ENCODE measurements at places on chromosomes 4 and X. TPM values are rescaled to one million over a fixed set of nuclear protein-coding genes. Genes with fewer than 3 reads are reported as not detected.
A peak's percentile ranks its signal among the peaks of the same experiment; 100 is the strongest.

GRCh38 chr4:1288786-1289185, 905 bp upstream of the MAEA start:
- H3K4me3 ChIP-seq, result peak overlapping the region; percentile 83
- H3K4me1 ChIP-seq, result peaks cover 24% of the 10 kb centered on the region
- DNase-seq, result peak; percentile 73
- H3K27ac ChIP-seq, result no peak overlapping the region

The PGAM4 gene
- not detected for total RNA-seq

DNA sequence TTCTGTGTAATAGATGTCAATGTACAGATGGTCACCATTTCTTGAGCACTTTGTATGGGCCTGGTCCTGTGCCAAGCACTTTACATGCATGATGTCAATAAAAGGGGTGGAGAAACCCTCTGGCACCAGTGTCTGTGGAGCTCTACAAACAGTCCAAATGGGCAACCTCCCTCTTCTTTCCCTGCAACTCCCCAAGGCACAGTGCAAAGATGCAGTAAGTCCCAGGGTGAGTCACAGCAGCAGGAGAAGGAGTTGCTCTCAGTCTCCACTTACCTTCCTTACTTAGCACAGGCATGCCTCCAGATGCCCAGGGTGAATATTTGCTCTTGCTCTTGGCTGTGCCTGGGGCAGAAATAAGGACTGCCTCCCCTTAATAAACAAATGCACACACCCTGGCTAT, 4.3 kb downstream of the OCIAD2 start:
- H3K4me1 ChIP-seq, result peaks cover 47% of the 10 kb centered on the region
- no peaks in the 10 kb centered on the region for H3K27me3 ChIP-seq
- peaks cover 4% of the 10 kb centered on the region for H3K36me3 ChIP-seq

GRCh38 chrX:47751670-47752069, 85.0 kb upstream of the ZNF81 start:
- no peaks in the 10 kb centered on the region for H3K36me3 ChIP-seq
- no peak overlapping the region for H3K4me3 ChIP-seq
- no peak overlapping the region for H3K27ac ChIP-seq
- DNase-seq, result no peak
- H3K27me3 ChIP-seq, result peaks cover 7% of the 10 kb centered on the region

The LNX1 gene
- 9.8 TPM for total RNA-seq

DNA sequence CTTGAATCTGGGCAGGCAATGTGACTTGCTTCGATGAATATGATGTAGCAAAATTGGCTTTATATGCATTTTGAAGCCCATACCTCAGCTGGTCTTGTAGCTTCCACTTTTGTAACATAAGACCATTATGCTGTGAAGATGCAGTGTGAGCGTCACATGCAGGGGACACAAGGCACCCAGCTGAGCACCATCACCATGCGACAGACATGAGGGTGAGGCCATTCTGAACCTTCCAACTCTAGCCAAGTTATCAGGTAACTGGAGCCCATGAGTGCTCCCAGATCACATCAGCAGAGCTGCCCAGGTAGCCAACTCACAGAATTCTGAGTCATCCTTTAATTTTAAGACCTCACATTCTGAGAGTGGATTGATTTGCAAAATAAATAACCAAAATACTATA, 705.9 kb downstream of the FSTL5 start:
- no peaks in the 10 kb centered on the region for H3K4me1 ChIP-seq
- H3K27me3 ChIP-seq, result no peaks in the 10 kb centered on the region
- peak; percentile 4 for DNase-seq
- H3K4me3 ChIP-seq, result no peak overlapping the region
- no peaks in the 10 kb centered on the region for H3K36me3 ChIP-seq
- no peak overlapping the region for H3K27ac ChIP-seq

DNA sequence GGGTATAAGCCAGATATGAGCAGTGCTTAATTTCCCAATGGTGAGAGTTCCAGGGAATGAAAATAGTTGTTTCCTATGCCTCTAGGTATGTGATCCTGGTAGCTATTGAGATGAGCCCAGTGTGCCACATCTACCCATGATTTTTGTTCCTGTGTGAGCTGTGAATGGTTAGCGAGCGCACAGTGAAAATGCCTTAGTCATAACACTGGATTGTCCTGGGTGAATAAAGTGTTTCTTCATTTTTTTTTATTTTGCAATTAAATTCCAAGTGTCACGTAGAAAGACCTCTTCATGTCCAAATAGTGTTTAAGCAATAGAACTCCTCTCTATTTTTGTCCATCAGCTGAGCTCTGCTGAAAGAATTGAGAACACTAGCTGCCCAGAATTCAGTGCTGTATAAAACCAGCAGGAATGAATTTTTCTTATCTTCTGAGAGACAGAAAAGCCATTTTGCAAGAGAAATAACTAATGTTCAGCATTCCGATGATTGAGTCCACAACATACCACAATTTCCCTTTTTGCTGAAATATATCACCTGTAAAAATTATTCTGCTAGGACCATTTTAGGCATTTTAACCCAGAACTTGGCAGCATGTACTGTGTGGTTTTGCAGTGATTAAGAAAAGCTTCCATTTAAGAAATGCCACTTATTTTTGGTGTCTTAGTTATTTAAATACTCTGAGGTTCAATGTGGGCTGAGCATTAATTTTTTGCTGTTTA, 5.6 kb downstream of the MAOA start:
- H3K4me3 ChIP-seq, result no peak overlapping the region
- DNase-seq, result no peak
- H3K27ac ChIP-seq, result no peak overlapping the region
- H3K4me1 ChIP-seq, result no peaks in the 10 kb centered on the region
- H3K36me3 ChIP-seq, result no peaks in the 10 kb centered on the region
- H3K27me3 ChIP-seq, result peaks cover 9% of the 10 kb centered on the region

The CFP gene
- total RNA-seq, result 0.29 TPM

The RIPPLY1 gene
- total RNA-seq, result not detected

The C1QTNF7 gene
- total RNA-seq, result 0.72 TPM

DNA sequence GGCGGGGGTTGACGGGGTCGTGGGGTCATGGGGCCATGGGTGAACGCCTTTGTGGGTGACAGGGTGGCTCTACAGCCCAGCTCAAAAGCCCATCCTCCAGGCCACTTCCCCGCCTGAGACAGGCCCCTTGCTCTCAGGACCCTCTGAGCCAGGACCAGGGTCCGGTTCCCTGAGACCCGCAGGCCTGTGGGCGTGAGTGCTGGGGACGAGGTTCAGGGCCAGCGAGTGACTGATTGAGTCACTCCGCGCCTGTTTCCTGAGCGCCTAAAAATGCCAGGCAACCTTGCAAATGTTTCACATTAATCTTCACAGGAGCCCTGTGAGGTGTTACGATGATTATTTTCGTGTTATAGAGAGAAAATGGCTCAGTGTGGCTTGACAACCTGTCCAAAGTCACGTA, 97.8 kb downstream of the ZNF674 start:
- H3K27me3 ChIP-seq, result no peaks in the 10 kb centered on the region
- peaks cover 15% of the 10 kb centered on the region for H3K36me3 ChIP-seq
- H3K27ac ChIP-seq, result peak overlapping the region; percentile 84
- peak; percentile 42 for DNase-seq

GRCh38 chr4:3223346-3223745, 25.6 kb upstream of the MSANTD1 start:
- no peaks in the 10 kb centered on the region for H3K4me1 ChIP-seq
- peak; percentile 60 for DNase-seq
- H3K4me3 ChIP-seq, result no peak overlapping the region
- no peak overlapping the region for H3K27ac ChIP-seq
- H3K27me3 ChIP-seq, result no peaks in the 10 kb centered on the region

The FAM9B gene
- total RNA-seq, result not detected

DNA sequence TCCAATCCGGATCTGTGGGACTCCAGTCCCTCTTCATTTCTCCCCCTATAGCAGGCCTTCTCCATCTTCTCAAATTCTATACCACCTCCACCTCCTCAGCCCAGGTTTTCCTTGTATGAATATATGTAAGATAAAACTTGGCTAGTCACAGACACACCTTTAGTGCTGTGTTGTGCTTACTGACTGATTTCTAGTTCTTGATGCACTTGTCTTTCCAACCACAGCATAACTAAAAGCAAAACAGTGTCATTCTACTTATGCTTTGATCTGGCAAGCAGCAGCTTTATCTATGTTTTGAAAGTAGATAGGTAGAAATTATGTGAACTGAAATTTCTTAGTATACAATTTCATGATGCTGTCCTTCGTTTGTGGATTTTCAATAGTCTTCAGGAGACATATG, 47.5 kb downstream of the CCNI start:
- no peak overlapping the region for H3K4me3 ChIP-seq
- peaks cover 91% of the 10 kb centered on the region for H3K36me3 ChIP-seq
- no peak overlapping the region for H3K27ac ChIP-seq

DNA sequence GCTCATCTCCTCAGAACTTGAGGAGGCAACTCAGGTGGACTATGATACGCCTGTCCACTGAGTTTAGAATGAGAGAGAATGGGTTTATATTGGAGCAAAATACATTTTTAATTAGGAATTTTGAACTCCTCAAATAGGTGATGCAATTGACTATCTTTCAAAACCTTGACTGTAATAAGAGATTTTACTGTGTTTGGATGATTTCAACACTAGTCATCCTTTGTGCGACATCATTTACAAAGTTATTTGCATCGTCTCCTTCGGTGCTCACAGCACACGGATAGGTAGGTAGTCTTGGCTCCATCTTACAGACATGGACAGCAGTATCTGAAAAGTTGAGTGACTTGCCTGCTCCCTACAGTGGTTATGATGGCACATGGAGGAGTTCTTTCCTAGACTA, 67.0 kb downstream of the AASDH start:
- no peak for DNase-seq
- no peaks in the 10 kb centered on the region for H3K4me1 ChIP-seq
- no peaks in the 10 kb centered on the region for H3K36me3 ChIP-seq
- H3K27ac ChIP-seq, result no peak overlapping the region

DNA sequence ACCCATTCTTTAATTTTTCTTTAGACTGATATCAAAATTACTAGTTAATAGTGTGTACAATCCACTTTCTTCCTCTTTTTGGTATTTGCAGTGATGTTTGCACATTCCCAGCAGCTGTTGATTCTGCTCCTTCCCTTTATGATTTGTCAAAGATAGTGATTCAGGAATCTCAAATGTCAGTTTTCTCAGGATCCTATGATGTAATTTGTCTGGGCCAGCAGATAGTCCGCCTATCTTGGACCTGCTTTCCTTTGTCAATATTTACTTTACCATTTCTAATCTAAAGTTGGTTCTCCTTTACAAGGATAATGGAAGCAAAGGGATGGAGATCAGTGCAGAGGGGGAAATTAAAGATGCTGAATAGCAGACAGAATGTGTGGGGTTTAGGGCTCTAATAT, 122.1 kb downstream of the REELD1 start:
- H3K27ac ChIP-seq, result no peak overlapping the region
- no peaks in the 10 kb centered on the region for H3K36me3 ChIP-seq
- peaks cover 22% of the 10 kb centered on the region for H3K4me1 ChIP-seq

The TMEM187 gene
- 8.5 TPM for total RNA-seq

DNA sequence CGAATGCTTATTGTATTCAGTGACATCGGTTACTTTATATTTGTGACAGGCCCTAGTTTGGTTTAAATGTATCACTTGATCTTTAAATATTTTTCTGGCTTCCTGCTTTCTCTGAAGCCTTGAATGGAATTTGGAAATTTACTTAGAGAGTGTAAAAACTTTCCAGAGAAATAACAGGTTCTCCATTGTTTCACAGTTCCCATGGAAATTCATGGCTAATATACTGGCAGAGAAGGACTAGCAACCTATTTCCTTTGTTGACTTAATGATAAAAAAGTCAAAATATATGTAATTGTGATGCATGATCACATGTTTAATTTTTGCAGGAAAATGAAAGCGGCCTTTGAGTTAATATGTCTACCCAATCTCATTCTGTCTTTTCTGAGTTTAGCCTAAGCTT, 13.2 kb downstream of the NEIL3 start:
- H3K27me3 ChIP-seq, result no peaks in the 10 kb centered on the region
- DNase-seq, result peak; percentile 18
- H3K27ac ChIP-seq, result peak overlapping the region; percentile 70
- H3K36me3 ChIP-seq, result peaks cover 5% of the 10 kb centered on the region
- H3K4me3 ChIP-seq, result peak overlapping the region; percentile 32

DNA sequence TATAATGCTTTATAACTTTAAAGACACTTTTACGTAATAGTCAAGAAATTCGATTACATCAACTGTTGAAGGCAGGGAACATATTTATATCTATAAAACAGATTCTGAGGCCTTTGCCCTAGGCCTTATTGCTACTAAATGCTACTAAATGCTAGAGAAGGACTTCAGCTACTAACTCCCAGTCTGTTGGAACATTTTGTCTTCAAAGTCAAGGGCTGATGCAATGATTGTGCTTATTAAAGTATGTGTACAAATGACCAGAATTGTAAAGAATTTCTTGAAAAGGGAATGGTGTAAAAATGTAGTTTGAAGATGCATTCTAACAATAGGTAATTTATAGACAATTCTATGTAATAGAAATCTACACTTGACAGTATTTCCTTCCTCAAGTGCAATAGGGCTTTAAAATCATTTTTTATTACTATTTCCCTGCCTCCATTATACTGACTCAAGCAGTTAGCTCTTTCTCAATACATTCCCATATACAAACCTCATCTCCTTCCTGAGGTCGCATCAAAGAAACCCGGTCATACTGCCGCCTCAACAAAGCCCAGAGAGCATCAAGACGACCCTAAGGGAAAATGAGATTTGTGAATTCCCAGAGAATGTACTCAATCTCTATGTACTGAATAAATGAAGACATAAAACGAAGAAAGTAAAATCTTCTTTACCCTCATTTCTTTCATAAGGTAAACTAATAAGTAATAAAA, 95.7 kb downstream of the ANTXR2 start:
- no peak overlapping the region for H3K27ac ChIP-seq
- H3K27me3 ChIP-seq, result no peaks in the 10 kb centered on the region
- H3K4me3 ChIP-seq, result no peak overlapping the region
- no peak for DNase-seq

- H3K4me1 ChIP-seq, result no peaks in the 10 kb centered on the region
- no peak for DNase-seq
- no peaks in the 10 kb centered on the region for H3K36me3 ChIP-seq
- no peak overlapping the region for H3K4me3 ChIP-seq
- no peaks in the 10 kb centered on the region for H3K27me3 ChIP-seq
Observed at GRCh38 chrX:82384401-82384800, 1123.7 kb upstream of the POU3F4 start.

The HPGDS gene
- total RNA-seq, result not detected

GRCh38 chr4:86496094-86497080, 97.7 kb upstream of the PTPN13 start:
- H3K36me3 ChIP-seq, result no peaks in the 10 kb centered on the region
- no peak overlapping the region for H3K27ac ChIP-seq
- no peak overlapping the region for H3K4me3 ChIP-seq
- DNase-seq, result peak; percentile 79
- H3K27me3 ChIP-seq, result no peaks in the 10 kb centered on the region
